ENCODE measurements at places on chromosomes 16 and 17. TPM values are rescaled to one million over a fixed set of nuclear protein-coding genes. Genes with fewer than 3 reads are reported as not detected.

DNA sequence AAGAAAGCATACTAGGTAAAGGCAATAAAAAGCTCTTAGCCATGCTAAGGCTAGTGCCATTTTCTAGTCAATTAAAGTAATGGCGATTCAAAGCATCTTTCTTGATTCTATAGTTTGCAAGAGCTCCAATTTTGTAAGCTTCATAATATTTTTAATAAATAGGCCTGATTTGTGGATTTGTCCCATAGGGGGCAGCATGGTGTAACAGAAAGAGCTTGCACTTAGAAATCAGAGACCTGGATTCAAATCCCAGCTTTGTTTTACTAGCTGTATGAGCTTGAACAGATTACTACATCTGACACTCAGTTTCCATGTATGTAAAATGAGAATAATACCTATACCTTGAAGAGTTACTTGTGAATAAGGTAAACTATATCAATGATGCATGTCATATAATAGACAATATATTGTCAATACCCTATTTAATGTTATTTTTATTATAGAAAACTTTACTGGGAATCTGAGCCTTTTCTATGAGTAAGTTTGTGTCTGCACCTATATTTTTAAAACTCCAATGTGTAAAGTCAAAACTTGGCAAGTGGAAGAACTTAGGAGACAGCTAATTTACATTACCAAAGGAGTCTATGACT is 93.6 kb upstream of the NOG start:
- H3K27me3 ChIP-seq = no peaks in the 10 kb centered on the region
- H3K27ac ChIP-seq = no peak overlapping the region
- no peak overlapping the region for H3K4me3 ChIP-seq
- no peaks in the 10 kb centered on the region for H3K36me3 ChIP-seq
- no peaks in the 10 kb centered on the region for H3K4me1 ChIP-seq

DNA sequence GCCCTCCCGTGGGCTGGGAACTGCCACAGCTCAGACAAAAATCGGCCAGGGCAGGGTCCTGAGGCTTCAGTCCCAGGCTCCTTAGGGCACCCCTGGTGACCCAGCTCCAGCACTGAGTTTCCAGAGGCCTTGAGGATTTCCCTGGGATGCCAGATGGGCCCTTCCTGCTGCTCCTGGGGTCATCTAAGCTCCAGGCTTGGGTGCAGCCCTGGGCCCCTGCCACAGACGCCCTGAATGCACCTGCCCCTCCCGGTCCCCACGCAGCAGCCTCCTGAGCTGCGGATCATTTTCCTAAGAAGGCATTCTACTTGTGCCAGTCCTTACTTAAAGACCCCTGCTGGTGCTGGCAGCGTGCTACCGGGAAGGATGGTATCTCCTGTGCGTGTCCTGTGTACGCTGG is 6.0 kb upstream of the RNPS1 start:
- H3K36me3 ChIP-seq = no peaks in the 10 kb centered on the region
- no peak overlapping the region for H3K27ac ChIP-seq
- no peak for DNase-seq
- H3K27me3 ChIP-seq = no peaks in the 10 kb centered on the region

GRCh38 chr17:693791-694638 is 20.6 kb downstream of the VPS53 start:
- DNase-seq = no peak
- no peaks in the 10 kb centered on the region for H3K36me3 ChIP-seq
- H3K27me3 ChIP-seq = no peaks in the 10 kb centered on the region
- no peak overlapping the region for H3K4me3 ChIP-seq
- H3K27ac ChIP-seq = no peak overlapping the region

DNA sequence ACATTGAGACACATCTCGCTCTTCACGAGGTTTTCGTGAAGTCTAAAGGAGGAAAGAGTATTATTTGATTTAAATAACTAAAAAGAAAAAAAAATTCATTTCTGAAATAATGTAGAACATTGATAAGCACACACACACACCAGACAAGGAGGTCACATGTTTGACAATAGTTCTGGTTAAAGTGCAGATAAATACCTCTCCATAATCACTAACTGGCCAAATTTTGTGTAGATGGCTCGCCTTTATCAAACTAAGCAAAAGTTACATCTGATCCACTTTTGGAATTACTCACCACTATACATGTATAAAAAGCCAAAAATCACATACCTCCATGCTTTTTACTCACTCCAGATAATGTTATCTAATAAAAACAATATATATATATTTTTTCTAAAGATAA is 106.5 kb downstream of the NCOR1 start:
- no peak for DNase-seq
- no peak overlapping the region for H3K27ac ChIP-seq
- no peaks in the 10 kb centered on the region for H3K27me3 ChIP-seq
- no peak overlapping the region for H3K4me3 ChIP-seq
- peaks cover 8% of the 10 kb centered on the region for H3K4me1 ChIP-seq

GRCh38 chr17:10798910-10799309 is 5.0 kb downstream of the TMEM238L start:
- H3K36me3 ChIP-seq = no peaks in the 10 kb centered on the region
- H3K27ac ChIP-seq = peak overlapping the region; percentile 94
- H3K27me3 ChIP-seq = no peaks in the 10 kb centered on the region

The WNT9B gene
- not detected for total RNA-seq

The RPH3AL gene
- total RNA-seq = 33.0 TPM

The C17orf78 gene
- not detected for total RNA-seq

The GRAPL gene
- 4.1 TPM for total RNA-seq
